ENCODE measurements at places on chromosomes 12 and 14.

DNA sequence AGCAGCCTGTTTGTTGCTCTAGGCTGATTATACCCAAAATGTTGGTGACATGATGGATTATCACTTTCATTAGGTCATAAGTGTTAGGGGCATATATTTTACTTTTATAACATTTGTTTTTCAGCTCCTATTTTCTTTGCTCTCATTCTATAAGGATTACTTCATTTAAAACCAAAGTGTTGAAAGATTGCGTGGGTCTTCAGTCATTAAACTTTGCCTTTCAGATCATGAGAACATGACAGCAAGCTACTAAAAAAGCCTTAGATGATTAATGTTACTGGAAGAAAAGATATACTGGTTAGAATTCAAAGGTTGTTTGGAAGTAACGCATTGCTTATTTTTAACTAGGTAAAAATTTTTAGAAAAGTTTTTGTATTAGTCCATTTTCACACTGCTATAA is 156.8 kb downstream of the ERC1 start:
- H3K4me1 ChIP-seq = no peaks in the 10 kb centered on the region
- no peaks in the 10 kb centered on the region for H3K36me3 ChIP-seq
- H3K27ac ChIP-seq = no peak overlapping the region
- no peak overlapping the region for H3K4me3 ChIP-seq
- DNase-seq = no peak

DNA sequence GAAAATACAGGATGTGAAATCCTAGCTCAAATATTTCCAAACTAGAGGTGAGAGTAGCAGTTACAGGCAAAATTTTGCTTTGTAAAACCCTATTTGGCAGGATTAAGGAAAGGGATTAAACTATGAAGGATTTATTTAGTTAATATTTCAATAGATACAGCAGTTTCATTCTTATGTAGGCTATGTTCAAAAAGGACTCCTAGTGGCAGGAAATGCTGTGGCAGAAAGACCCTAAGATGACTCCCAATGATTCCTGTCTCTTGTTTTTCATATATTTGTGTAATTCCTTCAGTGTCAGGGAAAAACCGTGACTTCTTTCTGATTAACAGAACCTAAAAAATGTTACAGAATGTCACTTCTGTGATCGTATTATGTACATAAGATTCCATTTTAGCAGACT is 299.5 kb upstream of the RPL10L start:
- H3K4me3 ChIP-seq = no peak overlapping the region
- H3K27ac ChIP-seq = no peak overlapping the region
- DNase-seq = no peak
- H3K4me1 ChIP-seq = no peaks in the 10 kb centered on the region
- no peaks in the 10 kb centered on the region for H3K27me3 ChIP-seq

DNA sequence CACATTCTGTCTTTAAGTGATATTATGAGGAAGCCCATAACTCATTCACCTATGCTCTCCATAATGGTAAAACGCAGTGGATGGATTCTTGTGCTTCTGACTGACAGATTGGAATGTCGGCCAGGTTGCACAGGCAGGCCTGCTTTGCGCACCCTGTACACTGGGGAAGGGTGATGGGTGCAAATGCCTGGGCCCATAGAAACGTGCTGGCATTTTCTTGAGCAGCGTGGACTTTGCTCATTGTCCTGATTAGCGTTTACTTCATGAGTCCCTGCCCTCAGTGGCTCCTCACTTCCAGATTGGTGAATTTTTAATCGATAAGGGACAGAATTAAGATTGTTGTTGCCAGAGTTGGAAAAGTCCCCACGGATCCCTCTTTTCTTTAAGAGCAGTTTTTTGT is 80.9 kb upstream of the TRAF3 start:
- H3K36me3 ChIP-seq = peaks cover 1% of the 10 kb centered on the region
- DNase-seq = no peak
- no peaks in the 10 kb centered on the region for H3K27me3 ChIP-seq
- peaks cover 38% of the 10 kb centered on the region for H3K4me1 ChIP-seq

DNA sequence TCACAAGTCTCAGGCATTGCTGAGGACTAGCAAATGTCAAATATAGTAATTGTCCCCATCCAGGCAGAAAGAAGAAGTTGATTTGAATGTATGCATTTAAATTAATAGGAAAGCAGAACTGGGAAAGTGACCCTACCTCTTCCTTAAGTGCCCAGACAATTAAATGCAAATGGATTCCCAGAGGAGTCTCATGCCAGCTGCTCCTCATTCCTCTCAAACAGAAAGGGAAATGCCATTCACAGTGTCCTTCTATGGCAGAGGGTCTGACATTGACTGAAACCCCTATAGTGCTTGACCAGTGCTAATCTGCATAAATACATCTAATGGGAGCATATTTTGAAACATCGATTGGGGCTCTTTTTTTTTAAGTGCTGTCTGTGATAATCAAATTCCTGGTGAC is 292.4 kb upstream of the SEL1L start:
- H3K4me3 ChIP-seq = no peak overlapping the region
- H3K36me3 ChIP-seq = no peaks in the 10 kb centered on the region
- no peak overlapping the region for H3K27ac ChIP-seq

GRCh38 chr12:40351976-40352375 is 127.2 kb downstream of the LRRK2 start:
- H3K36me3 ChIP-seq = no peaks in the 10 kb centered on the region
- H3K4me1 ChIP-seq = no peaks in the 10 kb centered on the region
- DNase-seq = no peak

GRCh38 chr12:91108196-91108755 is 3.0 kb downstream of the LUM start:
- no peak overlapping the region for H3K27ac ChIP-seq
- DNase-seq = no peak
- no peak overlapping the region for H3K4me3 ChIP-seq
- no peaks in the 10 kb centered on the region for H3K27me3 ChIP-seq

GRCh38 chr14:100065111-100065871 is at the start of gene EVL:
EVL (plus strand) TSS chr14:100065422; CDS start chr14:100065501, 79 bp downstream.
- no peak for DNase-seq
- no peaks in the 10 kb centered on the region for H3K27me3 ChIP-seq
- no peak within 1 kb of the TSS for H3K4me3 ChIP-seq
- no peak within 1 kb of the TSS for H3K27ac ChIP-seq
- H3K36me3 ChIP-seq = no peaks in the 10 kb centered on the region

DNA sequence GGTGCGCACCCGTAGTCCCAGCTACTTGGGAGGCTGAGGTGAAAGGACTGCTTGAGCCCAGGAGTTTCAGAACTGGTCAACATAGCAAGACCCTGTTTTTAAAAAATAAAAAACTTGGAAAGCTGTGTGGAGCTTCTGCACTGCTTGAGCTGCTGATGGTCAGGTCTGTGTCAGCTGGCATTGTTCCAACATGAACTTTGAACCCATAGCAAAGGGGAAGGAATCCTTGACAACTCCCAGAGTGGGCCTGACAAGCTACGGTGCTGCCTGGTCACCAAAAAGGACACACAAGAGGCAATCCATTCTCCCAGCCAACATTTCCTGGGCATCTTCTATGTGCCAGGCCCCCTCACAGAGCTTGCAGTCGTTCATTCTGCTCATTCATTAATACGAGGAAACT is 16.4 kb upstream of the LTBP2 start:
- DNase-seq = no peak
- H3K4me1 ChIP-seq = peaks cover 4% of the 10 kb centered on the region
- H3K4me3 ChIP-seq = no peak overlapping the region
- no peaks in the 10 kb centered on the region for H3K36me3 ChIP-seq
